ENCODE measurements at places on chromosomes 16 and 17.

DNA sequence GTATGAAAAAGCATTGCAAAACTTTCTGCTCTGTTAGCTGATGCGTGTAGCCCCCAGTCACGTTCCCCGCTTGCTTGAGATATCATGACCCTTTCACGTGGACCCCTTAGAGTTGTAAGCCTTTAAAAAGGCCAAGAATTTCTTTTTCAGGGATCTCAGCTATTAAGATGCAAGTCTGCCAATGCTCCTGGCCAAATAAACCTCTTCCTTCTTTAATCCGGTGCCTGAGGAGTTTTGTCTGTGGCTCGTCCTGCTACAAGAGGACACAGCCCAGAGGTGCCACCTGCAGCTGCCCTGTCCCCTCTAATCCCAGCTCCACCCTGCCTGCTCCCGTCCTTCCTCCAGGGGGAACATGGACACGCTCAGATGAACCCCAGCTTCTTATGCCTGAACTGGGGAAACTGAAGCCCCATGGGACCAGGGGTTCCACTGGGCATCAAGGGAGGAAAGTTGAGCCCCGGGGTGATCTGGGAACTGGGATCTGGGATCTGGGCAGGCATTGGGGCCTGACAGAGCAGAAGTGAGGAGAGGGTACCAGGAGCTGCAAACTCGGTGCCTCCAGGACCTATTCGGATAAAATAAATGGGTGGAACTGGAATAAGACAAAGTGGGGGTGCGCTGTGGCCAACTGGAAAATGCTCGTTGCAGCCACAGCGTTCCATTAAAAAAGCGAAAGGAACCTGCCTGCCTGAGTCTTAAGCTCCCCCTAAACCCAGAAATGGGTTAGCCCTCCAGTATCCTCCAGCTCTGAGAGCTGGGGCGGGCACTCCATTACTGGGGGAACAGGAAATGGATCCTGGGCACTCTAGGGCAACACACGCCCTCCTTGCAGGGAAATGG lies 19.7 kb downstream of the QPRT start:
- DNase-seq = no peak

- no peak for DNase-seq
Measured at GRCh38 chr17:70855401-70856054, 686.2 kb downstream of the KCNJ2 start.

- no peak for DNase-seq
Measured at GRCh38 chr16:53925107-53925410, 221.1 kb downstream of the FTO start.

GRCh38 chr17:3836551-3836950 lies 9.5 kb downstream of the NCBP3 start:
- DNase-seq = no peak

- no peak for DNase-seq
Measured at GRCh38 chr16:10992112-10992511, 47.7 kb downstream of the CLEC16A start.

- no peak for DNase-seq
Measured at GRCh38 chr16:49455991-49456745, 82.6 kb downstream of the C16orf78 start.

DNA sequence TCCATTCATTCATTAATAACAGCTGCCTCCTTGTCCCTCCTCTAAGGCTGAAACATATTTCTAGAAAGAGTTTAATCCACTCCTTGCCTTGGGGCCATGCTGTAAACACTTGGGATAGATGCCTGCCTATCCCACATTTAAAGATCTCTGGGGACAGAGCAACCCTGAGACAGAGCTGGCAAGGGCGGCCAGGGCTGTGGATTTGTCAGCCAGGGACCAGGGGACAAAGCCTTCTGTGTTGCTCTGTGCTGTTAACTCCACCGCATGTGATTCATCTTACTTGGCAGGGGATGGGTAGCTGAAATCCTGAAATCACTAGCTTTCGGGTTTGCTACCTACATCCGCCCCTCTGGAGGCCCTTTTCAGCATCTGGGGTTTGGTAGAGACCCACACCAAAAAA lies 392.9 kb downstream of the SLC39A11 start:
- DNase-seq = no peak

- DNase-seq = no peak
Measured at GRCh38 chr16:80346111-80346632, 194.6 kb upstream of the DYNLRB2 start.
